ENCODE measurements at places on chromosomes 6 and 20. TPM values are rescaled to one million over a fixed set of nuclear protein-coding genes. Genes with fewer than 3 reads are reported as not detected.
A peak's percentile ranks its signal among the peaks of the same experiment; 100 is the strongest.

The WFDC12 gene
- not detected for total RNA-seq

The IP6K3 gene
- total RNA-seq, result not detected

The RPS10 gene
- 1,887 TPM for total RNA-seq

The SYCP2L gene
- 0.12 TPM for total RNA-seq

The PACSIN1 gene
- total RNA-seq, result 0.69 TPM

The SRMS gene
- total RNA-seq, result not detected

DNA sequence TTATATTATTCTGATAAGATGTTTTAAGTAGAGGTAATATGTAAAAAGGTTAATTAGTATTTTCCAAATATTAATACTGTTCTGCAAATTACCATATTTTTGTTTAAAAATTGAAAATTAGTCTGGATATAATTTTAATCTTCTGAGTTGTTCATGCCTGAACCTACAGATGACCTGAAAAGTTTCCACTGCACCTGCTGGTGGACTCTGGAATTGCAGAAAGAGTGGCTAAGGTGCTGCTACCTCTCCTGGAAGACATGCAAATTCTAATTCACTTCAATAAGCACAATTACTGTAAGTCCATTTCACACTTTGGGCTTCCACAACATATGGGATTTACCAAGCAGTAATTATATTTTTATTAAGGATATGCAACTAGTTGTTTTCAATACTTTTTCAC, 77.7 kb upstream of the OLIG3 start:
- DNase-seq, result peak; percentile 54

- DNase-seq, result no peak
Observed at GRCh38 chr6:44614396-44614795, 226.9 kb downstream of the CDC5L start.

GRCh38 chr6:12751694-12752325, 35.2 kb downstream of the PHACTR1 start:
- peak; percentile 59 for DNase-seq

GRCh38 chr6:136803608-136804007, 11.3 kb upstream of the MAP3K5 start:
- no peak for DNase-seq

- no peak for DNase-seq
Observed at GRCh38 chr6:41063884-41064285, 8.3 kb downstream of the OARD1 start.

DNA sequence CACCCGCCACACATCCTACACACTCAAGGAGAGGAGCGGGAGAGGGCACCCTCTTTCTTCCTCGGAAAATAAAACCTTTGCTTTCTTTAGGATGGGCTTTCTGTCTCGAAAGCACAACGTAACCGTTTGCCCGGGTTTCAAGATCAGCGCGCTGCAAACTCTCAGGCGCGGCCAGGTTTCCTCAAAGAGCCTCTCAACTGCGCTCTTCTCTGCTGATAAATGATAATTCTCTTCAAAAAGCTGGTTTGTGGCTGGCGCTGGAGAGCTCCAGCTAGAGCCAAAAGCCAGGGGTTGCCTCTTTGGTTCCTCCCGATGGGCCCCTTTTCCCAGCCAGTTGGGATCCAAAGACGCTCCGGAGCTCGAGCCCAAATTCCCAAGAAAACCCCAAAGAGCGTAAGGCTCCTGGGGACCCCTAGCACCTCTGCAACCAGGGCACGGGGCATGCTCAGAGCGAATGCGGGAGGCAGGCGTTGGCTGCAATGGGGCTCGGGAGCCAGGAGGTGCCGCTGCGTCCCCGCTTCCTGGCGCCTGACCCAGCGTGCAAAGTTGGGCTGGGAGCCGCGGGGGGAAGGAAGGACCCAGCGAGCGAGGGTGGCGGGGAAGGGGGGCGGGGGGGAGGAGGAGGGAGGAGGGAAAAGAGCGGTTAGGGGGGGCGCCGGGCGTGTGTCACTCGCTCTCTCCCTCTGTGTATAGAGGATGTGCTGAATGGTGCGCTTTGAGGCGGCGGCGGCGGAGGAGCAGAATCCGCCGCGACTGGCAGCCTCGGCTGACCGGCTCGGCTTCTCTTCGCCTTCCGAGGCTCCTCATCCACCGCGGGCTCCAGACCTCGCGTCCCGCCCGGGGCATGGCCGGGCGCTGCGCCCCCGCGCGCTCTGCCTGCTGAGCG, at the start of gene PLCB1:
PLCB1 (plus strand) TSS at position 669 of the 886 bp plus-strand sequence. CDS start 386 bp downstream, outside the sequence.
- peak; percentile 77 for DNase-seq

DNA sequence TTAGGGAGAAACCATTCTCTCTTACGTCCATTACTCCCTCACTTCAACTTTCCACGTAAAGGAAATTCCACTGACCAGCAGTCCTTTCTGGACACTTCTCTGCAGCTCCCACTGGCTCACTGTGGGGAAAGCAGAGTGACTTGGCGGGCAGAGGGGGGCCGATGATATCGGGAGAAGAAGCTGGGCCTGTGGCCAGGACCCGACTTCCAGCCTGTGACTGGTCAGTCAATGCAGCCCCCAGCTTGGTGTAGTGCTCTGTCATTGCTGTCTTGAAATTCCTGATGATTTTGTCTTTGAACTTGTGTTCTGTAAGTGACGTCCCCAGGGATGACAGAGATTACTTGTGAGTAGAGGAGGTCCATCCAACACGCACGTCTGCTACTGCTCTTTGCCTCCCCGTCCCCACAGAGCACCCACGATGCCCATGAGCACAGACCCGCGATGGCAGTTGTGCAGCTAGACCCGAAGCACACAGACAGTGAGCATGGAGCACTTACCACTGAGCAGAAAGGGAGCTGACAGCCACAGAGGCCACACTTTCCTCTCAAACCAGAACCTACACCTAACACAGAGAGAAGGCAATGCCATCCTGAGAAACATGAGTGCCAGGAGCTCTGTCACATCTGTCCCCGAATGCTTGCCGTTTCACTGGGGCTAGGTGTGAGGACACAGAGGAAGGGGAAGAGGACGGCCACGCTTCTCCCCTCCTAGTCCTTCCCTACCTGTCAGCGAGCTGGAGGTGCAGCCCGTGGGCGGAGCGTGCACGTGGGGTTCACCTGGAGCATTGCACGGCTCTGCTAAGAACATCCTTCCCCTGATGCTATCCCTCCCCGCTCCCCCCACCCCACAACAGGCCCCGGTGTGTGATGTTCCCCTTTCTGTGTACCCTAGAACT, 25.7 kb downstream of the DACT2 start:
- no peak for DNase-seq

- DNase-seq, result no peak
Observed at GRCh38 chr6:36686668-36687513, 8.4 kb downstream of the CDKN1A start.

Data from Calu3 (cell line).